Adipocyte (in vitro differentiated cells): ENCODE measurements at places on chromosomes 16 and 17.

GRCh38 chr17:10265100-10265810 lies 66.8 kb upstream of the GAS7 start:
- peak; percentile 71 for DNase-seq

DNA sequence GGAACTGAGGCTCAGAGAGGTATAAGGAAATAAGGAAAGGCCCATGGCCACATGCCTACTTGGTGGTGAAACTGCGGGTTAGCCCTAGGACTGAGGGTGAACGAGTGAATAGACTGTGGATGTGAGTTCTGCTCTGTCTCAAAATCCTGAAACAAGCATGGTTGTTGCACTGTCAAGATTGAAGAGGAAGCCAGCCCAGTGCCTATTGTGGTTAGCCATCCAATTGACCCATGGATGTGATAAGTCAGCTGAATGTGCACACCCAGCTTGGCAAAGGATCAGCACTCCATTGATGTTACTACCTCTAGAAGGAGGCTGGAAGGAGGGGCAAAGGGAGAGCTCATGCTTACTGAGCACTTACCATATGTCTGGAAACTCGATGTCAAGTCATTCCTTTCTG lies 4.5 kb downstream of the TMEM114 start:
- no peak for DNase-seq

DNA sequence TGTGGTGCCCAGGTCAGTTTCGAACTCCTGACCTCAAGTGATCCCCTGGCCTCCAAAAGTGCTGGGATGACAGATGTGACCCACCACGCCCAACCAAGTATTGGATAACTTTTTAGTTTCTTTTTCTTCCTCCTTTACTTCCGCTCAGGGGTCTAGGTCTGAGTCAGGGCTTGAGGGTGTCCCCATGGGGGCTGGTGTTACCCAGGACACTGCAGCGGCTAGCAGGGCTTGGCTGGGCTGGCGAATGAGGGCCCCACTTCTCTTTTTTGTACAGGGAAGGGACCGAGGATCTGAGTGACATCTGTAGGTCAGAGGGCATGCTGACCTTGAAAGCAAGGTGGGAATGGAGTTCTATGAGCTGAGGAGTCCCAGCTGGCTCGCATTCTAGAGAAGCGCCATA lies 24.9 kb downstream of the RAB11FIP3 start:
- DNase-seq = no peak

GRCh38 chr17:1180958-1181752 lies 1.4 kb upstream of the ABR start:
- DNase-seq = no peak

DNA sequence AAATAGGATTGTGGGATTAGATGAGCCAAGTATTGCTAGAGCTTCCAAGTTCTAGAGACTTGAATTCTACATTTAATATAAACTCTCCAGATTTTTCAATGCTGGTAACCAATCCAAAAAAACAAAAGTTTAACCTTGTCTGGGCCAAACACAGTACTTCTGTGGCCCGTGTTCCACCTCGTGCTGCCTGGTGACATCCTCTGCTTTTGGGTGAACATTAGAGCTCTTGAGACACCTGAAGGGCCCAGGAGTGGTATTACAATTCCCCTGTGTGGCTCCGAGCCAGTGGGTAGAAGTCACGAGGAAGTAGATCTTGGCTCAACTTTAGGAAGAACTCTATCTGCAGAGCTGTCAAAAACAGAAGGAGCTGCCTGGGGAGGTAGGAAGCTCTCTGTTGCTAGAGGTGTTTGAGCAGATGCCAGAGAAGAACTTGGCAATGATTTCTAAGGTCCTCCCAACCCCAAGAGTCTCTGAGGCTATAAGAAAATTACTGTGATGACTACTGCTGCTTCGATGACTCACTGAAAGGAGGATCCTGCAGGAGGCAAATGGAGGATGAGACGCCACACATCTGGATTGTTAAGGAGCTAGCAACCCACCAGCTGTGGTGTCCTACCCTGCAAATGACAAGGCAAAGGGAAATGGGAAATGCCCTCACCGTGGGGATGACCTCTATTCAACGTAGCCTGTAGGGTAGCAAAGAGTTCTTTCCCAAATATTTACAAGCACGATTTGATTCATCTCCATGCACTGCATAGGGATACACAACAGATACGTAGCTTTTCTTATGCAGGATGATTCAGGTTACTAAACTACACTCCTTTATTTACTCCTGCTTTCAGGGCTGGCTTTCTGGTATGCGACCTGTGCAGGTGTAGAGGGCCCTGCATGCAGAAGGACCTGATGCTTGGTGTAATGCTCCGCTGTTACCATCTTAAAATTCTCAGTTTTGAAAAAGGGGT lies 45.8 kb upstream of the GAS7 start:
- no peak for DNase-seq

DNA sequence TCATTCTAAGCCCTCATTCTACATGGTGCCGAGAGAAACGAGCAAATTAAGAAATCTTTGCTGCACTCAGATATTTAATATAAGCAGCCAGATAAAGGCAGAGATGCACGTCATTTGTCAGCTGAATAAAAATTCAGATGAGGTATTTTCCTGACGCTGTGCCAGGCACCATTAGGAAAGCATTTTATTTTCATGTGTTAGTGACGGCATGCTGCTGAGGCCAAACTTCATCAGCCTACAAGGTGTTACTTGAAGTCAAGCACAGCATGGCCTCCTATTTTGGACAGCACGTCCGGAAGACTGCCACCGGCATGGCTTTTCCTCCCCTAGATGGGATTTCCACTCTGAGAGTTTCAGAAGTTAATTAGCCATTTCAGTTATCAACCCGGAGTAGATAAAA lies 70.3 kb downstream of the IRX3 start:
- no peak for DNase-seq

GRCh38 chr16:49496656-49497055 lies 123.1 kb downstream of the C16orf78 start:
- no peak for DNase-seq

- no peak for DNase-seq
These were observed 45.6 kb upstream of the NKD1 start for GRCh38 chr16:50502616-50503011.

GRCh38 chr17:77831474-77832179 lies 126.9 kb upstream of the TNRC6C start:
- peak; percentile 52 for DNase-seq

- no peak for DNase-seq
These were observed 15.9 kb downstream of the SLC46A1 start for GRCh38 chr17:28390141-28390540.

DNA sequence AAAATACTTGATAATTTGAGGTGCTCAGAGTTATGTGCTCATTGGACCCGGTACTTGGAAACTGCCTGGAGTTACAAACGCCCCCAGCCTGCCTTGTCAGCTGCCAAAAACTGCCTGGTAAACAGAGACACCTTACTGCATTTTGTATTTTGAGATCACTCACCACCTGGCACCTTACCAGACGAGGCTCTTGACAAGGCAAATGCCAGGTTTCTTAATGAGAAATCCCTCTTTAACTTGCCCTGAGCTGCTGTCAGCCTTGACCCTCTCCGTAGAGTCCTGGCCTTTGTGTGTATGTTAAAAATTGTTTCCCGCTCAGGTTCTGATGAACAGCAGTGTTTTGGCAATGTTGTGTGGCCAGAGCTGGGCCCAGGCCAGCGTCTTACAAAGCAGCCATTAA lies 28.8 kb downstream of the SYT17 start:
- no peak for DNase-seq

DNA sequence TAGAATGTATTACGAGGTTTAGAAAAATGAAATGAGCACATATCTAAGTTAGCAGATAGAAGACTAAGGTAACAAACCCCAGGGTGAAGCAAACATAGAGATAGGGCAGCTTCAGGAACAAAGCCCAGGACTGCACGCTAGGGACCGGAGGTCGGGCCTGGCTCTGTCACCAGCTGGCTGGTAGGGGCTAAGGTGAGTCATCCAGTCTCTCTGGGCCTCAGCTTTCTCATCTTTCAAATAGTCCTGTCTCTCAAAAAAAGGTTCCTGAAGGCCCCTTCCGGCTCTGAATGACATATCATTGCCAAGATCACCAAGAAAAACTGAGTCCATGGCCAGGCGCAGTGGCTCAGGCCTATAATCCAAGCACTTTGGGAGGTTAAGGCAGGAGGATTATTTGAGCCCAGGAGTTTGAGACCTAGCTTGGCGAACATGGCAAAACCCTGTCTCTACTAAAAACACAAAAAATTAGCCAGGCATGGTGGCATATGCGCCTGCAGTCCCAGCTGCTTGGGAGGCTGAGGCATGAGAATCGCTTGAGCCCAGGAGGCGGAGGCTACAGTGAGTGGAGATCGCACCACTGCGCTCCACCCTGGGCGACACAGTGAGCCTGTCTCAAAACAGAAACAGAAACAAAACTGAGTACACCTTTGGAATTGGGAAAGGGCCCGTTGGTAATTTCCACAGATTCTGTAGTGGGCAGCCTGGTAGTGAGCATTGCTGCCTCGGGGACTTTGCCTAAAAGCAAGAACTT lies 26.0 kb downstream of the PKD1L3 start:
- no peak for DNase-seq

DNA sequence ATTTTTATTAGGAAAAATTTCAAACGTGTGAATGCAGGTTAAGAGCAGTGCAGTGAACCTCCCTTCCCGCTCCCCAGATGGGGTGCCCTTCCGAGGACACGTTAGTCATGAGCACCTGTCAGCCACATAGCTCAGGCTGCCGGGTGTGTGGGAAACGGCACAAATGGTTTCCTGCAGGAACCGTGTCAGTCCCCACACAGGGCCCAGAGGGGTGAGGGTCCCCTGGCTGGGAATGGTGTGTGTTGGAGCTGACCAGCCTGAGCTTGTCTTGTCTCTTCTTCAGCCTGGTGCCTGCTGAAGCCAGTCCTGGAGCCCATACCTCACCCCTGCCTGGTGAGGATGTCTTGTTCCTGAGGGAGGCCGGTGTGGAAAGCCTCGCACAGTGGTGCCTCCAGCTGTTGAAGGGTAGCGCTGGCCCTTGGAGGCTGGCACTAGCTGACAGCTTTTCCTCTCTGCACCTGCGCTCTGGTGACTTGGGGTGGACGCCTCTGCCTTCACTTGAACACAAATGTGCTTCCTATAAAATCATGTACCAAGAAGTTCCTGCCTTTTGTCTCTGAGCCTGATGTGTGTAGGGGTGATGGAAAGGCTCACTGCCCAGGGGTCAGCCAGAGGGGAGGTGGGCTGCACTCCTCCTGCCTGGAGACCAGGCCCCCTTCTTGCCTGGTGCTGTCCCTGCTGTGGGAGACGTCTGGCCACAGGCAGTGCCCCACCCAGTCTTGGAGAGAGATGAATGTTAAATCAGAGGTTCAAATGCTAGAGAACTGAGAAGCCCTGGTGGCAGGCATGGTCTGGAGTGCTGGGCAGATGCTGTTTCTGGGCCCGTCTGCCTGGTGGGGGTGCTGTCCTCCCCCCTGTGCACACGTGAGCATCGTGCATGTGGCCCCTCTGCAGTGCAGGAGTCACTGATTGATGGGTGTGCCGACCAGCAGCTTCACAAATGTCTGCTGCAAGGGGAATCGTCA lies 102.6 kb upstream of the ZNF750 start:
- DNase-seq = no peak

DNA sequence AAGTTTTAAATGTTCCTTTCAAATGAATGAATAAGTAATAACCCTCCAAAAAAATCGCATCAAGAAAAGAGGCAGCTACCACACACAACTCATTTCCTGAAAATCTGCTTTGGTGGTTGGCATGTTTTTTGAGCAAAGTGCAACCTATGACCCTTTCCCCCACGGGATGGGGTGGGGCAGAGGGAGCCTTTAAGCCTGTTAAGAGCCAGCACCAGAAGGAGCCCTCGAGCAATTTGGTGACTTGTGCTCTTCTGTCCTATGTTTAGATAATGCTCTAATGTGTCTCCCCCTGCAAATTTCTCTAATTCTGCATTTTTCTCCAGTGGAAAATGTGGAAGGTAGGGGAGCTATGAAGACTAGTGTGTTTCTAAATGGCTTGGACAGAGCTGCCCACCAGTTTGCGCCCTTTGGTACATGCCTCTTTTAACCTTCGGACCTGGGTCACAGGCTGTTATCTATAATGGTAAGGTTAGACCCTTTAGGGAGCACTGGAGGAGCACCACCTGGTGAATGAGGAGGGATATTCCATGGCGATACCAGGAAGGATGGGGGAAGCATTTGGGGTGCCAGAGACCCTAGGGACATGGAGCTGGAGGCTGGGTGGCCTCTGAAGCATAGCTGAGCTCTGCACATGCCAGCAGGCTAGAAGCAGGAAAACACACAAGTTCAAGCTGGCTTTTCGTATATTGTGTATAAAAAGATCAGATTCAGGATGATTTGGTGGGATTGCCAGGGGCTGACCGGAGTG lies 1.6 kb downstream of the PYCARD start:
- peak; percentile 37 for DNase-seq

DNA sequence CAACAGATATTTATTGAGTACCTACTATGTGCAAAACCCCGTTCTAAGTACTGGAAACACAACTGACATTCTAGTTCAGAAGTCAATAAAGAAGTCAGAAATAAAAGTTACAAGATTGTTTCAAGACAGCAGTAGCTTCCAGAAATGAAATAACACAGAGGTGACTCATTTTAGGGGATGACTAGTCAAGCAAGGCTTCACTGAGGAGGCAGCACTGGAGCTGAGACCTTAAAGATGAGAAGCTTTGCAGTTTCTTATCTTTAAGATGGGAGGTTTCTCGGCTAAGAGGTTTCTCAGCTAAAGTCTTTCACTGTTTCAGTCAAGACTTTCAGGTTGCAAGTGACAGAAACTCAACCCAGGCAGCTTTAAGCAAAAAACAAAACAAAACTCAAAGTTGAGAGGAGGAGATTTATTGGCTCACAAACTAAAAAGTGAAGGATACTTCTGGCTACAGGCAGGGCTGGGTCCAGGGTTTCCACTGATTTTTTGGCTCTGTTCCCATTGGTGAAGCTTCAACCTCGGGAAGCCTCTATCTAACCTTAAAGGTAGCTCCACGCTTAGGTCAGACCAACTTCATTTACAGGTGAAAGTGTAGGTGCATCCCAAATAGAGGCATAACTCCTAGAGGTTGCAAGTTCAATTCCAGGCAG lies 7.4 kb upstream of the MMP2 start:
- DNase-seq = peak; percentile 86

DNA sequence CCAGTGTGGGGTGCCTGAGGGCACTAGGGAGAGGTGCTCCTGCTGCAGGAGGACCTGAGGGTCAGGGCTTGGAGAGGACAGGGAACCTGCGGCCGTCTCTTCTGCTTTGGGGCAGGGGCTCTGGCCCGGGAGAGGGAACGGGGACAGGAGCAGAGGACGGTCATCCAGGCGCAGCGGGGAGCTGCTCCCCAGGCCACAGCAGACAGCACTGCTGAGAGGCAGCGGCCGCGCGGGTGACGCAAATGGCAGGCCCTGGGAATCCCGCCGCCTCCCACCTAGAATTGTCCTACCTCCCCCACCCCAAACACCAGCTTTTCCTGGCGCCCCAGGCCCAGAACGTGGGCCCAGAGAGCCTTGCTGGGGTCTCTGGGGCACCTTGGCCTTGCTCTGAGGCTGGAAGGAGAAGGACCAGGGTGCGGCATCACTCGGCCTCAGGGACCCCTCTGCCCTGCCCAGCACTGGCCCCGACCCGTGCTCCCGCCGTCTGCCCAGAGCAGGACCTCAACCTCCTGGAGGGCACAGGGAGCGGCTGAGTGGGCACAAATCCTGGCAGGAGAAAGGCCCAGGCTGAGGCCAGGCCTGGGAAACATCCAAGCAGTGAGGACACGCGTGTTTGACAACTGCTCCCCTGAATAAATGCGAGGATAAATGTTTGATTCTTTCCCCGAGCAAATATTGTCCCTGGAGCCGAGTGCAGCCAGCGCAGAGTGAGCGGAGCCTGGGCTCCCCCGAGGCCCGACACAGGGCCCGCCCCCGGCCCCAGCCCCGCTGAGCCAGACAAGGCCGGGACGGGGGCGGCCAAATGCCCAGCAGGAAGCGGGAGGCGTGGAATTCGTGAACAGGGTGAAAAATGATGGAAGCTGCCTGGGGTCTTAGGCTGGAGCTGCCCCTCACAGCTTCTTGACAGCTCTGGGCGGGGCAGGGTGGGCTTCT lies 8.5 kb downstream of the SSTR5 start:
- peak; percentile 9 for DNase-seq
